ENCODE measurements at places on chromosomes 7 and 10.

DNA sequence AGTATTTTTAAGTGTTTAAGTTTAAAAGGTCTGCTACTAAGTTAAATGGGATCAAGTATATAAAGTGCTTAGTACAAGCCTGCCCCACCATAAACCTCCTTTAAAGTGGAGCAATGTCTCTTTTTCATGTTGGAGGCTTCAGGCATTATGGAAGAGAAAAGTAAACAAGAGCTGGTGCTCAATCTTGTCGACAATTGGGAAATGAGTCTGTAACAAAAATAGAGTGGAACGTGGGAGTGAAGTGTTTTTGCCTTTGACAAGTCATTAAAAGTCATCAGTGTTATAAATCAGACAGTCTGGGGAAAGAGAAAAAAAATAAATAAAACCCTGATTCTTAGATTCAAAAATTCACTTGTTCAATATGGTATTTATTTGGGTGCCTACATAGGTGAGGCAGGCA, 44.7 kb downstream of the DNAJC12 start:
- DNase-seq = no peak

DNA sequence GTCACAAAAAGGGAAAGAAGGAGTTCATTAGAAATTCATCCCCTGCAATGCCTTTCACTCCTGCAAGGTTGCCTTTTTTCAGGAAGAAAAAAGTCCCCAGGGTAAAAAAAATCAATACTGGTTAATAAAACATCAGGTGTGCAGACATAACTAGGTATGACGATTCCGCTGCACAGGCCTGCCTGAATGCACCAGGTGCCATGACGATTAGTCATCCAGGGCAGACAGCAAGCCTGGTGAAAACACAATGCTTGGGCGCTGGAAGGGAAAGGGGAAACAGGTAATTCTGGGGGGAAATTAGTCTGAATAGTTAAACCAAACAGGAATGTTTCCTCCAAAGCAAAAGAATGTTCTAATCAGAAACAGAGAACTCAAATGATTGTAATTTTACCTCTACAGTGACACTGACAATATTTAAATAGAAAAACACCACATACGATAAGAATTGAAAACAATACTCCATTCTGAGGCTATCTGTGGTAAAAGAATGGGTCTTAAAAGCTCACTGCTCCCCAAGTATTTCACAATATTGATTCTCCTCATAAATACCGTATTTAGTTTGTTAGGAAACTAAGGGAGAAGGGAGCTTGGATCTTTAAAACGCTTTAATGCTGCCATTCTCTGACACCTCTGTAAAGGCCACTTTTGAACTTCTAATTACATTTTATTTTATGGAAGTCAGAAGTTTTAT, 45.2 kb downstream of the VPS41 start:
- DNase-seq = no peak

- DNase-seq = no peak
These were observed 558.9 kb downstream of the DNAJB6 start for GRCh38 chr7:157895520-157896375.

GRCh38 chr7:65731562-65732035, 141.3 kb upstream of the VKORC1L1 start:
- no peak for DNase-seq

DNA sequence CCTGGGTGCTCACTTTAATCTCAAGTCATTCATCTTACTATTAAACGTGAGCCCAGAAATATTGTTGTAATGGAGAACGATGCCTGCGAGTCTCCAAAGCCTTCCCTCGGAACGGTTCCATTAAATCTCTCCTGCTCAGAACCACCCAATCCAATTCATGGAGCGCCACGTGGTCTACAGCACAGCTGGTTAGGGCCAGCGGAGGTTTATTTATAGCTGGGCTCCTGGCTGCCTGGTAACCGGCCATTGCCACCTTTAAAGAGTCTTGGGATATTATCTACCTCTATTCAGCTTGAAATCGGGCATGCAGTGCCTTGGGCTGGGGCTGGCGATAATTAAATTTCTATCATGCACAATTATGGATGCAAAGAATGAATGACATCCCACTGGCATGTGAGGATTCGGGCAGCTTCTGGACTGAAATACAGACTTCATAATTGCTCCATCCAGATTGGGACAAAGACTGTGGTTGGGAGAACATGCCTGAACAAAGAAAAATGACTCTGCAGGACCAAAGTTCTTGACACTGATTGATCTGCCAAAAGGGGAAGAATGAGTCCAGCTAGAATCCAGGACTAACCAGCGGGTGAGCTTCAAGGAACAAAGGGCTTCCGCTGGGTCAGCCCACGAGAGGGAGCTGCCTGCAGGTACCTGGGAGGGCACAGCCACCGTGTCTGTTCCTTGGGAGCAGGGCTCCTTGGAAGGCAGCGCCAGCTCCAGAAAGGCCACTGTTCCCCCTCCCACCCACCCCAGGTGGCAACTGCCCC, 7.3 kb downstream of the FAM20C start:
- no peak for DNase-seq

DNA sequence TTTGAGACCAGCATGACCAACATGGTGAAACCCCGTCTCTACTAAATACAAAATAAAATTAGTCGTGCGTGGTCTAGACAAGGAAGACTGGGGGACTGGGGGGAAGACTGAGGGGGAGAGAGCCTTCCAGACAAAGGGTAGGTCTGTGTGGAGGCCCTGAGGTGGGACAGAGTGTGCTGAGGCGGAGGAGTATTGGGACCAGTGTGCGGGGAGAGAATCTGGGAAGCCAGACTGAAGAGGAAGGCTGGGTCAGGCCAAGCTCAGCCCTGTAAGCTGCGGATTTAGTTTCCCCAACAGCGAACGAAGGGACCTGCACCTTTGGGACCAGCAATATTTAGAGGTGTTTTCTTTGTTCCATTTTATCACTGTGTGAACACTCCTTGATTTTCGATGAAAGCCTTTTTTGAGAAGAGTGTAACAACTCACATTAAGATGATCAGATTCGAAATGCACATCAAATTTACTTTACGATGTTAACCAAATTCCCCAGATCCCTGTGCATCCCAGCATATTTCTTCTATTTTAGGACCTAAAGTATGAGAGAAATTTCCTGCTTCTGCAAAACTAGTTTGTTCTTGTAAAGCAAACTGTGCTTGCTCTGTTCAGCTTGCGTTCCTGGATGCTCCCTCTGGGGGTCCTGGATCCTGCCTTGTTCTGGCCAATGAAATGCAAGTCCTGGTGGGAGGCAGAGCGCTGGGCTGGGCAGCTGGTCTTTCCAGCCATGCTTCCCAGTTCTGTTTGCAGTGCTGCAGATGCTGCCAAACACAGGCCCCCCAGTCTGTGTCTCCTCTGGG, 39.4 kb downstream of the PLAU start:
- no peak for DNase-seq

DNA sequence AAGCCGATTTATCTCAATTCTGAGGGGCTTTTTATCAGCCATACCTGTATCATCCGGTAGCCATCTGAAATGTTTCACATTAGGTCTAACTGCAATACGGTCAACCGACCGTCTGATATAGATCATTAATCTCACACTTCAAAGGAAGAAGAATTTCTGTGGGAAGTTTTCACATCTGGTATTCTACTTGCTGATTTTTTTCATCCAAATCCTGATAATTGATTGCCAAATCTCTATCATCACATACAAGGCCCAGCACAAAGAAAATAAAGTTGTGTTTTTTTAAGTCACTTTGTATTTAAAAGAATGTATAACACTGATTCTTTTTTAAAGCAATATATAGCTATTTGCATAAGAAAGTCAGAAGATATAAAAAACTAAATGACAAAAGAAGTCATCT, 132.3 kb downstream of the DKK1 start:
- no peak for DNase-seq

DNA sequence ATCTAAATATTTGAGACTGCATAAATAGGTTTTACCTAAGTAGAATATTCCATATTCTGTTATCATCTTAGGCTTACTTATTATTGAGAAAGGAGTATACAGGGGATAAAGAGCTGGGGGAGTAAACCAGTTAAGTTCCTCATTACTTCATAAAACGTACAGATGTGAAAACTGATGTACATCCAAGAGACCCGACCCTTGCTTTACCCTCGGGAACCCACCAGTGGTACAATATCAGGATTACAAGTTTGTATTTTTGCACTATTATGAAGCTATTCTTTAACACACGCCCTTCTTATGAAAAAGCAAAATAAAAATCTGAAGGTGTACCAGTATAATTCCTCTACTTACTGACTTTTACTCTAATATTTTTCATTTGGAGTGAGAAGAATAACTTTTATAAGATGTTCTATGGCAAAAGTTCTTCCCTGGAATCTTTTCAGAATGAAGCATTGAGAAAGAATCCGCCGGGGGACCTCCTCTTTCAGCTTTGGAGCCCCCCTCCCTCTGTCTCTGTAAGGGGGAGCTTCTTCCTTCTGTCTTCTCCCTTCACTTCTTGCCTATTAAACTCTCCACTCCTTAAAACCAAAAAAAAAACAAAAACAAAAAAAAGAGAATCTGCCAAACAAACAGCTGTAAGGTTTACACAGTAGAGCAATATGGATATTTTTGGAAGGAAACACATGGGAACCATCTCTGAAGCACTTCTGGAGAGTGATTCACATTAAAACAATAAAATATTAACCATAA, 550.0 kb downstream of the TNS3 start:
- DNase-seq = no peak

- DNase-seq = no peak
These were observed 39.9 kb downstream of the SLC26A4 start for GRCh38 chr7:107700570-107700969.

- no peak for DNase-seq
These were observed at the start of gene SLC16A12 for GRCh38 chr10:89535171-89536012. Gene SLC16A12 (minus strand): TSS chr10:89535594. CDS start chr10:89462578, 73,016 bp downstream.

GRCh38 chr10:102596506-102596971, 47.7 kb upstream of the TRIM8 start:
- no peak for DNase-seq

- no peak for DNase-seq
These were observed 528.5 kb downstream of the LRMDA start for GRCh38 chr10:75959912-75960311.

DNA sequence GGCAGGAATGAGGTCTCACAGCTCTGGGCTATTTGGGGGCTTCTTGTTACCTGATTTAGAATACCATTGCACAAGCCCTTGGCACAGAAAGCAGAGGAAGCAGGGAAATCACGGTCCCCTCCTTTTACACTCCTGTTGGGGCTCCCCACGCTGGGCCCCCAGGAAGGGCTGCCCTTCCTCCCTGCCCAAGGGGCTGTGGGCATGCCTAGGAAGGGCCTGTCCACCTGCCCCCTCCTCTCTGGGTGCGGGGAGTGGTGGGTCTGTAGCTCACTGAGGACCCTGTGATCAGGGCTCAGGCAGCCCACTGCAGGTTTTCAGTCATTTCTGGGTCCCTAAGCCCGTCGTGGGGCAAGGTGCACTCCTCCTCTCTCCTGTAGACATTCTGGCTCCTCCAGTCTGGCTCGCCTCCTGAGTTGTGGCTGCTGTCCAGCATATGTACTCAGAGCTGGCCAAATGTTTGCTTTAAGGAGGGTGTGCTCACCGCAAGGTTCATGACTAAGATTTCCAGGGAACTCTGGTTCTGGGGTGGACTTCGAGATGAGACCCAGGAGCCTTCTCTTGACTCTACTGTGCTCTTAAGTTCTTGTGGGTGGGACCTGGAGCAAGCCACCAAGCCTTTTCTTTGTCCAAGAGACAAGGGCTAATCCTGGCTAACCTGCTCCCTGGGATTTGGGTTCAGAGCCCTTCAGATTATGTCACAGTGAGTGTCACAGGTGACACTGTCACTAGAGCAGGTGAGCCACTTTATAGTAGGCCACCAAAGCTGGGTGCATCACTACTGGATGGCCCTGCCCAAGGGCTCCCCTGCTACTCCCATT, 56.0 kb downstream of the TACR2 start:
- no peak for DNase-seq

GRCh38 chr7:158957510-158957906, 101.2 kb downstream of the DYNC2I1 start:
- DNase-seq = no peak
